ENCODE measurements at places on chromosomes 7 and 10. TPM values are rescaled to one million over a fixed set of nuclear protein-coding genes. Genes with fewer than 3 reads are reported as not detected.

DNA sequence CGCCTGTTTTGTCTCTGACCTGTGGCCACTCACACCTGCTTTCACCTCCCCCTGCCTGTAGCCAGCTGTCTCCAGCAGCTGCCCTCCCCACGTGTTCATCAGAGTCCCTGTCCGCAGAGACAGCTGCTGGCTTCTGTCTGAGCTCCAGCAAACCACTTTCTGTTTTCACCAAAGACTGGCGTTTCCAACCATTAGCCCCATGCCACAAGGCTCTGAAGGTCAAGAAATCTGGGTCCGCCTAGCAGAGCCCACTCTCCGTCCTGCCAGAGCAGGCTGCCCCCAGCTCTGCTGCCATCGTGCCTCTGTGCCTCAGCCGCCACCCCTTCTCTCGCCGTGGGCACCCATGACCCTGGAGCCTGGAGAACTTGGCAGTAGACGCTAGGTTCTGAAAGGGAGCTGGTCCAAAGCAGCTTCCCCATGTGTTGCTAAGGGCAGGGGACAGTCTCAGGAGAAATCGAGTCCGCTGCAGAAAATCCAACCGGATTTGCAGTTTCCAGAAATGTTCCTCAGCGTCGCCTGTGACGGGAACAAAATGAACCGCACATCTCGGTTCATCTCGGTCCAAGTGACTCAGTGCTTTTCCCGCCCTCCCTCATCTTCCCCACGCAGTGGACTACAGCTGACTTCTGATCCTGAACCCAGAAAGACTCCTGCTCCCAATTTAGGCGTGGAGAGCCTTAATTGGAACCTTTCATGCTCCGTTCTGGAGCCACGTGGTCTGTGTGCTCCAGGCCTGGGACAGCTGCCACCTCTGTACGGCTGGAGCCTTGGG, 28.0 kb downstream of the TMEM120A start:
- DNase-seq: peak; percentile 99

- DNase-seq: no peak
Measured at GRCh38 chr10:67200913-67201564, 275.2 kb downstream of the LRRTM3 start.

- peak; percentile 82 for DNase-seq
Measured at GRCh38 chr7:82362129-82362706, 81.4 kb downstream of the CACNA2D1 start.

DNA sequence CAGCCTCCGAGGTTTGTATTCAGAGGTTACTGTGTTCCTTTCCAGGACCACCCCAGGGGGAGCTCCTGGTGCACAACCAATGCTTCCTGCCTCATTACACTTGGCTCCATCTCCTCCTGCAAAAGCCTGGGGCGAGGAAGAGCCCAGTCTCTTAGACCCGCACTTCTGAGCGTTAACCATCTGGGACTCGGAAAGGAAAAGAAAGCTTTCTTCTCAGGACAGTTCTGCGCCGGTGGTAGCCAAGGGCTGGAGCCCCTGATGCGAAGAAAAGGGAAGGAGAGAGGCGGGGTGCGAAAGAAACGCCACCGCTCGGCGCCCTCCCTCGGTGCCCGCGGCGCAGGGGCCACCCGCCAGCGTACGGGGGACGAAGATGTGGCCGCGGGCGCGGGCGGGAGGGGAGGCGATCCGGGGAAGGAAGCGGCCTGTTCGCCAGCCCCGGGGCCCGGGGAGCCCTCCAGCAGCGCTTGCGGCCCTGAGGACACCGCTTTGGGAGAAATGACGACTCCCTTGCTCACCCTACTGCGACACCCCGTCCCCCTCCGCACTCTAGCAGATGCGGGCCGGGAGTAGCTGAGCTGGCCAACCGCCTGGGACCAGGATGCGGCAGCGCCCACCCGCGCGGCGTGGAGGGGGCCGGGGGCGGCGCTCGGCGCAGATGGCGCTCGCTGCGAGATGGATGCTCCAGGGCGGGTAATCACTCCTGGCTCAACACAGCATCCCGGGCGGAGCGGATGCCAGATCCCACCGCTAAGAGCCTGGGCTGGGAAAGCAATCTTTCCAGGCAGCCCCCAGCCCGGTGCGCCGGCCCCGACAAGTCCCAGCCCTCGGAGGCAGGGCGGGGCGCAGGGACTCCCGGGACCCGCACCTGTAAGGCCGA, 1.3 kb downstream of the NRCAM start:
- peak; percentile 49 for DNase-seq

GRCh38 chr10:35552650-35553342, 52.3 kb upstream of the GJD4 start:
- DNase-seq: no peak

DNA sequence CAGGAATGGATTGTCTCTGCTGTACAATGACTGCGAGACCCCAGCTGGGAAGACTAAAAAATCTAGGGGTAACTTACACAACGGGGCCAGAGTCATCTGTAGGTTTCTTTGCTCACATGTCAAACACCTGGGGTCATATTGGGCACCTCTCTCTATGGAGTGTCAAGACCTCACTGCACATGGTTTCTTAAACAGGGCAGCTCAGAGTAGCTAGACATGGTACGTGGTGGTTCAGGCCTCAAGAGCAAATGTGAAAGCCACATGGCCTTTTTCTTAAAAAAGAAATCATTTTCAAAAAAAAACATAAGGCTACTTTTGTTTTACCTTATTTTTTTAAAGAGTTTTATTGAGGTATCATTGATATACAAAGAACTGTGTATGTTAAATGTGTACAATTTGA, 162.2 kb upstream of the ITGB1 start:
- no peak for DNase-seq

DNA sequence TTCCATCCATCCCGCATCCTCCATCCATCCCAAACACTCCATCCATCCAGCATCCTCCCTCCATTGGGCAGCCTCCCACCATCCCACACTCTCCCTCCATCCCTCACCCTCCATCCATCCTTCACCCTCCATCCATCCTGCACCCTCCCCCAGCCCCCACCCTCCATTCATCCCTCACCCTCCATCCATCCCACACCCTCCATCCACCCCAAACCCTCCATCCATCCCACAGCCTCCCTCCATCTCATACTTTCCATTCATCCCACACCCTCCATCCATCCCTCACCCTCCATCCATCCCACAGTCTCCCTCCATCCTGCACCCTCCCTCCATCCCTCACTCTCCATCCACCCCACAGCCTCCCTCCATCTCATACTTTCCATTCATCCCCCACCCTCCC, 60.4 kb downstream of the FOXI2 start:
- no peak for DNase-seq

GRCh38 chr7:152148706-152149105, 123.2 kb downstream of the GALNT11 start:
- no peak for DNase-seq

GRCh38 chr7:2084331-2084730, 148.4 kb downstream of the MAD1L1 start:
- DNase-seq: no peak

DNA sequence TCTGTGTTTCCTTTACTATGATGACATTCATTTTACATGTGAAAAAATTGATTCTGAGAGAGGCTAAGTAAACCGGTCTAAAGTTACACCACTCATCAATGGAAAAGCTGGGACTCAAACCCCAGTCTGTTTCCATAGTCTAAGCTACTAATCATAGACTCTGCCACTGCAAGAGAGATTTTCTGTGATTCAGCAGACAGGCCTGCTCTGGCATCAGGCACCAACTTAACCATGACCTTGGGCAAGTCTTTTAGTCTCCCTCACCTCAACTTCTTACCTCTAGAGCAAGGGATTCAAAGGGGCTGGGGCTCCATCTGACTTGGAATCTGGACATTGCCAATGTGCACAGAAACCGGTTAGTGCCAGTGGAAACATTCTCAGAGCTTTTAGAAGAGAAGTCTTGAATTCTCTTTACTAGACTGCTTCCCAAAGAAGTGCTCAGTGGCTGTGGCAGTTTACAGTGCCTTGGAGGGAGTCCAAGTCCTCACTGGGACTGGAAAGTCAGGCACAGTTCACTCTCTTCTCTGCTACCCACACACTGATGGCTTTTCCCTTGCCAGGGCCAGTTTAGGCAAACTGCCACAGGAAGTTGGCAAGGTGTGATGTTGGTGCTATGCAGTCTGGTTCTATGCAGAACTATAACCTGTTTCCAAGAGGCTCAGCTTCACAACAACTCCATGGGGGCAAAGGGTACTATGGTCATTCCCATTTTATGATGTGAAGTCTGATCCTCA, 4.5 kb upstream of the BLNK start:
- no peak for DNase-seq

The COL28A1 gene
- 2.6 TPM for total RNA-seq

The PNLIP gene
- total RNA-seq: 0.13 TPM

The LIPJ gene
- total RNA-seq: not detected

The GDF10 gene
- not detected for total RNA-seq

The GSDME gene
- 42.6 TPM for total RNA-seq

The TLX1 gene
- total RNA-seq: not detected

The TUBB8 gene
- not detected for total RNA-seq

The PCLO gene
- total RNA-seq: 0.57 TPM
